ENCODE measurements at places on chromosomes 16 and 17.
A peak's percentile ranks its signal among the peaks of the same experiment; 100 is the strongest.

DNA sequence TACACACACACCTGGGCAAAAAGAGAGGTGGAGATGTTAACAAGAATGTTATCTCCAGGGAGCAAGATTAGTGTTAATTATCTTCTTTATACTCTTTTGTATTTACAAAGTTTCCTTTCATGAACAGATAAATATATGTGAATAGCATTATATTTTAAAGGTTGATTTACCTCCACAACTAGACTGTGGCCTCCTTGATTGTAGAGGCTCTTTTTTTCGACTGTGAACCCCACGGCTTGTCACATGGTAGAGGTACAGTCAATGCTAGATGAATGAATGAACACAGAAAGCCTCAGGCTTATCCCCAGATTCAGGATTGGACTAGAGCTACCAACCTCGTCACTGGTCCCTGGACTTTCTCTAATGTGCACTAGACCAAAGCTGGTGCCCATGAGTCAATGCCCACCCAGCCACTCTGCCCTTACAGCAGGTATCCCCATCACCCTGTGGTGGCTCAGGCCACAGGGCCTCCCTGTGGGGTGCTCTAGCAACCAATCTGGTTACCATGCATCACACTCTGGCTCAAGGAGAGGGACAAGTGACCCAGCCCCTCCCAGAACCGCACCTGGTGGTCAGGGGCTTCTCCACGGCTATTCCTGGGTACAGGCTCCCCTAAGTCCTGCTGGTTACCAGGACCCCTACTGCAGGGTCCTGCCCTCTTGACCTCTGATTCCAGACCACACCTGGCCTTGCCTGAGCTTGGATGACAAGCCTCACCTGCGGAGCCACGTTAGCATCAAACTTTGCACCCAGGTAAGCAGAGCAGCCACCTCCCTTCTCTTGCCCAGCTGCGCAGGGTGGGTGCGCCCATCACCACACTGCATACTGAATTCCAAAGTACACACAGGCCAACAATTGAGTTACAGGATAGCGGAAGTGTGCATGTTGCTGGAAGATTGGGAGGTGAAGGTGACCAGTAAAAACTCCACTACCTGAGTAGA, 101.0 kb downstream of the CDYL2 start:
- DNase-seq: no peak

DNA sequence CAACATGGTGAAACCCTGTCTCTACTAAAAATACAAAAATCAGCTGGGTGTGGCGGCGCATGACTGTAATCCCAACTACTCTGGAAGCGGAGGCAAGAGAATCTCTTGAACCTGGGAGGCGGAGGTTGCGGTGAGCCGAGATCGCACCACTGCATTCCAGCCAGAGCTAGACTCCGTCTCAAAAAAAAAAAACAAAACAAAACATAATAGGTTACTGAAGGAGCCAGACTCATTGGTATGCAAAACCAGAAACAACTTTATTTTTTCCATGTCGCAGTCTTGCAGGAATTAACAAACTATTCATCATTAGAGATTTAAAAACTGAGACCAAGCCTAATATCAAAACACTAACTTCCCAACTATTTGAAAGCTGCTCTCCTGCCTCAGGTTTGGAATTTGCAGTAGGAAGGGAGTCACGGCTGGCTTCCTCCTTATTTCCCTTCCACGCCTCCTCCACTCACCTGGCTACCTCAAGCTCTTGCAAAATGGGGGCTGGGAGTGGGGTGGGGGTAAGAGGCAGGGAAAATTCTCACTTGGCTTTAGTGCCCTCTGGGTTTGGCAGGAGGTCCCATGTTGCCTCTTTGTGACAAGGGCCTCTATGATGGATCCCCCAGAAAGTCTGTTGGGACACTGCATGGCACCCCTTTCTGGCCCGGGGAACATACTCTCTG, 34.1 kb upstream of the MYH10 start:
- no peak for DNase-seq

GRCh38 chr17:67221062-67221998, 23.7 kb downstream of the HELZ start:
- no peak for DNase-seq

GRCh38 chr16:88921591-88921990, 55.1 kb upstream of the PABPN1L start:
- DNase-seq: no peak

- DNase-seq: peak; percentile 83
These were observed 13.1 kb downstream of the LYRM9 start for GRCh38 chr17:27879987-27880608.

DNA sequence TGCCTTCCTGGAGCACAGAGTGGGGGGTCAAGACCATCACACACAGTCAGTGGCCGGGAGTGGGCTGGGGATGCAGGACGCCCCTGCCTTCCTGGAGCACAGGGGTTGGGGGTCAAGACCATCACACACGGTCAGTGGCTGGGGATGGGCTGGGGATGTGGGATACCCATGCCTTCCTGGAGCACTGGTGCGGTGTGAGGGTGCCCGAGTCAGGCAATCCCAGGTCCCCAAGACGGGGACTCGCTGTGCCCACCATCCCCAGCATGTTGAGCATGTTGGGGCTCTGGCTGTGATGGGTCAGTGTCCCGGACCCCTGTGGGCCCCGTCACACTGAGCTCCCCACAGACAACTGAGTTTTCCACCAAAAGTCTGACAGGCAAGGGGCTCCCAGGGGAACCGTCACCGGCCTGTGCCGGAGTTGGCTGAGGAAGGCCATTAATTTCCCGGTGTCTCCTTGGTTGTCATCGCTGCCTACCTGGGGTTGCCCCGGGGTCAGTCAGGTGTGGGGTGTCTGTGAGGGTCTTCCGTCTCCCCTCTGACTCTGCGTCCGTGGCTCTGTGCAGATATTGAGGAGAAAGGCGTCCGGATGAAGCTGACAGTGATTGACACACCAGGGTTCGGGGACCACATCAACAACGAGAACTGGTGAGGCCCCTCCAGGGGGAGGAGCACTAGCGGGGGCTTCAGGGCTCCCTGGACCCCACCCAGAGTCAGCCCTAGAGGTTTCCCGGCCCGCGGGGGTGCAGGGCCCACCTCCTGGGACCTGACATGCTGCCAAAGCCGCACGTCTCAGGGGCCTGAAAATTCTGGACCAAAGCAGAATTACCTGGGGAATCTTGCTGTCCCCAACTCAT, 347.1 kb downstream of the SEC14L1 start:
- DNase-seq: no peak

- no peak for DNase-seq
These were observed 124.4 kb downstream of the CCDC144A start for GRCh38 chr17:16814439-16814838.

GRCh38 chr16:81712681-81713080, 66.4 kb upstream of the PLCG2 start:
- no peak for DNase-seq

DNA sequence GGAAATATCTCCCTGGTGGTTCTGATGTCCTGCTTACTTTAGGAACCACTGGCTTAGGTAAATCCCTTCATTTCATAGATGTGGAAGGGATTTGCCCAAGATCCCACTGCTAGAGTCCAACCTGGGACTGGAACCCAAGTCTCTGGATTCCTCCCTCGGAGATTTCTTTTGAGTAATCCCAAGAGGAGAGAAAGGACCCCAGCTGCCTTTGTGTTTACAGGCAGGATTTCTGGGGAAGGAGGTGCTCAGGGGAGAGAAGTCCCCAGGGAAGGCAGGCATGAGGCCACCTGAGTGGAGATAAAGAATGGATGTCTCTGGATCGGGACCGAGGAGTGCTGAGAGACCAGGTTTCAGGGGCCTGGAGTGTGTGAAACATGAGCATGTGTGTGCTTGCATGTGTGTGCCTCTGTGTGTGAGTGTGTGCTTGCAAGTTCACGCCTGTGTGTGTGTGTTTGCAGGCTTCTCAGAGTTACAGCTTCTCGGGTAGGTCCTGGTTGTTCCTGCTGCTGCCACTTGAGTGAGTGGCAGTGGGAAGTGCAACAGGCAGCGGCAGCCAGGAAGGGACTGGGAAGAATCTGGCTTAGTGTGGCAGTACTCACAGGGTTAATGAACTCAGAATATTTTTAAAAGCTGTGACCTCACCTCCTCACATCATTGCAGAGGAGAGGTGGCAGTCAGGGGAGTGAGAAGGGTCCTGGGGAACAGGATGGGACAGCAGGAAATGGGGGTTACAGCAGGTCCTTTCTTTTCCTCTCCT, 2.2 kb downstream of the KCNH6 start:
- DNase-seq: no peak

DNA sequence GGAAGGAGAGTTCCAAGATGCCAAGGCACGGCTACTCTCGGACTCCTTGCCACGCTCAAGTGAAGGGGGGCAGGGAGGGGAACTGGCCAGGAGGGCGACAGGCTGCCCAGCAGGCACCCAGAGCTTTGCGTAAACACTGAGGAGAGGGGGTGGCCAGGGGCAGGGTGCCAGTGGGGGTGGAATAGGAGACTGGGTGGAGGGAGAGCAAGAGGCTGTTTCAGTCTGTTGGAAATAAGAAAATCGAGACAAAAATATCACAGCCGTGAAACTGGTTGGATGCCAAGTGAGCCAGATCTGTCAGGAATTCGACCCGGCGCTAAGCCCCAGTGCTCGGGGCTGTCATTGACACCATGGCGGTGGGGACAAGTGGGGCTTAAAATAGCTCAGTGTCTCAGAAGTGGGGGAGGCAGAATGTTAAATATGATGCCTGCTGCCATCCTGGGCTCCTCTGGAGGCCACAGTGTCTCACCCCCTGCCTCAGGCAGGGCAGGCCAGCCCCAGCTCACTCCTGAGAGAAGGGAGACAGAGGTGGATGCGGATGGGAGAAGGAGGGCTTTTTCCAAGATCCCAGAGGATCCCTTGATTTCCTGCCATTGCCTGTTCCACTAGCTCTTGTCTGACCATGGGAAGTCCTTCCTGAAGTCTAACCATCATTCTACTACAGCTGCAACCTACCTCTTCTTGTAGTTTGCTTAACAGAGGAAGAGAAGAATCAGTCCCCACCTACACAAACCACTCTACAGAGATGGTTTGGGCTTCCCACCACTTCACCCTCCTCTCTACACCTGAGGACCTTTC, 9.5 kb downstream of the PNMT start:
- no peak for DNase-seq
